Endothelial cell (in vitro differentiated cells): ENCODE measurements at places on chromosomes 11 and 22. TPM values are rescaled to one million over a fixed set of nuclear protein-coding genes. Genes with fewer than 3 reads are reported as not detected.

- H3K4me3 ChIP-seq, result no peak overlapping the region
- H3K4me1 ChIP-seq, result no peaks in the 10 kb centered on the region
- H3K36me3 ChIP-seq, result peaks cover 8% of the 10 kb centered on the region
- H3K27me3 ChIP-seq, result peaks cover 4% of the 10 kb centered on the region
- H3K27ac ChIP-seq, result no peak overlapping the region
These were observed 13.5 kb downstream of the PGA5 start for GRCh38 chr11:61254403-61255025.

GRCh38 chr11:12853325-12853651, 155.8 kb upstream of the RASSF10 start:
- peaks cover 4% of the 10 kb centered on the region for H3K36me3 ChIP-seq
- H3K4me3 ChIP-seq, result no peak overlapping the region
- no peak for DNase-seq
- peaks cover 11% of the 10 kb centered on the region for H3K4me1 ChIP-seq
- H3K27me3 ChIP-seq, result peaks cover 7% of the 10 kb centered on the region

DNA sequence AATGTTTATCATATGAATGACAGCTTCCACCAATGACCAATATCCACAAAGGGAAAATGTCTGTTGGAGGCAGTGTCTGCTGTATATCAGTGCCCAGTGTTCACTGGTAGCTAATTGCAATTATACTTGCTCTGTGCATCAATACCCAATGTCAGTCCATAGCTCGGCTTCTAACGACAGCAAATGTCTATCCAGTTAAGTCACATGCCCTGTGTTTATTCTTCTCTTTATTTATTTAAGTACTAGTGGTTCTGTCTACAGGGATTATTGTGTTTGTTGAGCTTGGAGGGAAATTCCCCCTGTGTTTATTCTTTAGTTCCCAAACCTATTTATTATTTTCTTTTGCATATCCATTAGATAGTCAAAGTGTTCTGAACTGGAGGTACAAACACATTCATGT, 18.6 kb downstream of the TSKU start:
- H3K4me1 ChIP-seq, result peaks cover 11% of the 10 kb centered on the region
- no peak overlapping the region for H3K4me3 ChIP-seq
- H3K27ac ChIP-seq, result no peak overlapping the region
- DNase-seq, result no peak
- H3K27me3 ChIP-seq, result peaks cover 8% of the 10 kb centered on the region

DNA sequence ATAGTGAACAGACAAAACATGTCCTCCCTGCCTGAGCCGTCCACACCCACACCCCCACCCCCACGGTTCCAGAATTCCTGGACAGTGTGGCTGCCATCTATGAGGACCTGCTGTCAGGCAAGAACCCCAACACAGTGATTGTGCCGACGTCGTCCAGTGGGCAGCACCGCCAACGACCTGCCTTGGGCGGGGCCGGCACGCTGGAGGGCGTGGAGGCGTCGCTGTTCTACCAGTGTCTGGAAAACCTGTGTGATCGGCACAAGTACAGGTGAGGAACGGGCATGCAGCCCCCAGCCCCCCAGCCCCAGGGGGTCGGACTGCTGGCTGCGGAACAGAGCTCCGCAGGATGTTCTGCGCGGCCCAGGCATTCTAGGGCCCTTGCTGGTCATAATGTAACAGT, 19.7 kb downstream of the ARFGAP2 start:
- H3K4me1 ChIP-seq, result peaks cover 37% of the 10 kb centered on the region
- DNase-seq, result no peak
- peaks cover 6% of the 10 kb centered on the region for H3K27me3 ChIP-seq
- peaks cover 2% of the 10 kb centered on the region for H3K36me3 ChIP-seq
- H3K4me3 ChIP-seq, result no peak overlapping the region

- no peaks in the 10 kb centered on the region for H3K36me3 ChIP-seq
- H3K4me3 ChIP-seq, result peak overlapping the region; percentile 14
- peak overlapping the region; percentile 100 for H3K27ac ChIP-seq
- H3K4me1 ChIP-seq, result peaks cover 80% of the 10 kb centered on the region
These were observed 19.4 kb downstream of the TEAD1 start for GRCh38 chr11:12693479-12694182.

DNA sequence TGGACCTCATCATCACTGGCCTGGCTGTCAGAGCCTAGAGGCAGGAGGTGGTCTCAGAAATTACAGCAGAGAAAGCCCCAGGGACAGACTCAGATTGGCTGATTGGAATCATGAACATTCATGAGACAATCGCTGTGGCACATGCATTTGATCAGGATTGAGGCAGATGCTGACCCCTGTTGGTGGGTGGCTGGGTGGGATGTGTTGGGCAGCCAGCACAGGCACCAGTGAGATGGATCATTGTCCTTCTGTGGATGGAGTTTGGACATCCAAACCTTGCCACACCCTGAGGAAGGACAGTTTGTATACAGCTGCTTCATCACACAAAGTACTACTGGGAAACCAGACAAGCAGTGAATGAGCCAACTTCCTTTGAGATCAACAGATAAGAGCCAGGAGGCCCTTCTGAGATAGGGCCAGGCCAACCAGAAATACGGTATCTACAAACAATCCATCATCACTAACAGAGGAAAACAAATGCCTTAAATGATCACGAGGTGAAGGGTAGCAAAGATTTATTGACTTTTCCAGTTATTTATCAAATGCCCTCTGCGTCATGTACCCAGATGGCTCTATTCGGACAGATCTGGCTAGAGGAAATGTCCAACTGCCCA, 17.3 kb downstream of the COMMD9 start:
- H3K4me3 ChIP-seq, result no peak overlapping the region
- H3K27me3 ChIP-seq, result peaks cover 1% of the 10 kb centered on the region
- no peak overlapping the region for H3K27ac ChIP-seq
- DNase-seq, result no peak

Gene RIMBP3B
- 0.51 TPM for total RNA-seq

- H3K4me3 ChIP-seq, result no peak overlapping the region
- DNase-seq, result no peak
- no peaks in the 10 kb centered on the region for H3K36me3 ChIP-seq
These were observed 684.9 kb upstream of the CCDC90B start for GRCh38 chr11:83971063-83971462.

Gene MYEOV
- total RNA-seq, result not detected

- no peak for DNase-seq
- peaks cover 13% of the 10 kb centered on the region for H3K27me3 ChIP-seq
- no peak overlapping the region for H3K4me3 ChIP-seq
- no peak overlapping the region for H3K27ac ChIP-seq
- peaks cover 76% of the 10 kb centered on the region for H3K4me1 ChIP-seq
These were observed 4.4 kb upstream of the APLNR start for GRCh38 chr11:57241353-57241972.

Gene CCDC89
- total RNA-seq, result not detected

Gene SCGB1C1
- not detected for total RNA-seq

- H3K27ac ChIP-seq, result no peak overlapping the region
- H3K4me1 ChIP-seq, result peaks cover 12% of the 10 kb centered on the region
- H3K27me3 ChIP-seq, result peaks cover 2% of the 10 kb centered on the region
- no peaks in the 10 kb centered on the region for H3K36me3 ChIP-seq
- no peak overlapping the region for H3K4me3 ChIP-seq
These were observed 2.8 kb downstream of the HTR3A start for GRCh38 chr11:113977701-113978100.

Gene RHOD
- 10.5 TPM for total RNA-seq

DNA sequence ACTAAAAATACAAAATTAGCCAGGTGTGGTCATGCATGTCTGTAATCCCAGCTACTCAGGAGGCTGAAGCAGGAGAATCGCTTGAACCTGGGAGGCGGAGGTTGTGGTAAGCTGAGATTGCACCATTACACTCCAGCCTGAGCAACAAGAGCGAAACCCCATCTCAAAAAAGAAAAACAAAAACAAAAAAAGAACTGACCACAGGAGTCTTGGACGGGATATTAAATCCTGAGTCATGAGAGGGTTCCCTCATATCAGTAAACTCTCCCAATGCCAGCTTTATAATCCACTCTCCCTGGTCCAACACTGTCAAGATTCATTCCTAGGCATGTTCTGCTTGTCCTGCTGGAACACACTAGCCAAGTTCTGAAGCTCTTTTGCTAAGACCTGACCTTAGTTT, 61.5 kb upstream of the EP300 start:
- peaks cover 13% of the 10 kb centered on the region for H3K4me1 ChIP-seq
- DNase-seq, result no peak
- H3K4me3 ChIP-seq, result no peak overlapping the region
- peaks cover 2% of the 10 kb centered on the region for H3K27me3 ChIP-seq

DNA sequence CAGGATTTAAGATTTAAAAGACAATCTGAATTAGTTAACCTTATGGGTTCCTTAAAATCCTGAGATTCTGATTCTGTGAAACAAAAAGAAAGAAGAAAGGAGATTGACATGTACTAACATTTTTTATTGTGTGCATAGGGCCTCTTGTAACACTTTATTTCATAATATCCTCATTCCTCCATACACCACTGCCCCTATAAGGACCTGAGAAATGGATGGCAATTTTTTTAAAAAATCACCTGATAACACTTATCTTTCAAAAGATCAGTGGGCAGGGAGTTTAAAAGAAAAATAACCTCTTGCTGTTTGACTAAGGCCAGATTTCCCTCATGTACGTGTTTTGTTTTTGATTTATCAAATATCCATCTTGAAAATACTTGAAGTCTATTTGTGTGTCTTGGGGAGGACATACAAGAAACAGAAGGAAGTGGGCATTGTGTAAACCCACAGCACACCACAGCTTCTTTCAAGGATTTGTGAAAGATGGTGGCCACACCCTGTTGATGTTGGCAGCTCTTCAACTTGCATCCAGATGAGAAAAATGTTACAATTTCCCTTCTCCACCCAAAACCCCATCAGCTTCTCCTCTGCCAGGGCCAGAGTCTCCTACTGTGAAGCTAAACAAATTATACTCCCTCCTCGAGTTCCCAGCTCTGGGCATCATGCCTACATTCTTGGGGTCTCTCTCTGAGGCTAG, 35.0 kb upstream of the MPEG1 start:
- H3K27ac ChIP-seq, result no peak overlapping the region
- no peaks in the 10 kb centered on the region for H3K4me1 ChIP-seq
- no peaks in the 10 kb centered on the region for H3K36me3 ChIP-seq
- no peak for DNase-seq
- H3K4me3 ChIP-seq, result no peak overlapping the region

DNA sequence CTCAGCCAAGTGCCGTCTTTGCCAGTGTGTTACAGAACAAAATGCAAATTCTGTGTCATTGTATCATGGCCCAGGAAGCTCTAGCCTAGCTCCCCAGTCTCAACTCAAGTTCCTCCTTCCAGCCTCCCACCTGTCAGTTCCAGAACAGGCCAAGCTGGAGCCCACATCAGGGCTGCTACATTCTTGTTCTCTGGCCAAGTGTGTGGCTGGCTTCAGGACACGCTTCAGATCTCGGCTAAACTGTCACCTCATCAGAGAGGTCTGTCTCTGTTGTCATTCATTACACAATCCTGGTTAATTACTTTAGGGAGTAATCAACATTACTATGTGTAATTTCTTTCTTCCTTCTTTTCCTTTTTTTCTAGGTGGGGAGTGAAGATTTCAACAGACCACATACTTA, 347.0 kb upstream of the SYN3 start:
- no peaks in the 10 kb centered on the region for H3K36me3 ChIP-seq
- peaks cover 6% of the 10 kb centered on the region for H3K4me1 ChIP-seq

GRCh38 chr11:114174712-114175495, 115.4 kb downstream of the ZBTB16 start:
- H3K36me3 ChIP-seq, result no peaks in the 10 kb centered on the region
- H3K27ac ChIP-seq, result no peak overlapping the region
- DNase-seq, result no peak
- peaks cover 18% of the 10 kb centered on the region for H3K4me1 ChIP-seq

GRCh38 chr11:8070417-8071115, 10.4 kb upstream of the TUB start:
- H3K27me3 ChIP-seq, result peaks cover 5% of the 10 kb centered on the region
- no peak overlapping the region for H3K27ac ChIP-seq
- no peak for DNase-seq
- H3K4me1 ChIP-seq, result no peaks in the 10 kb centered on the region

DNA sequence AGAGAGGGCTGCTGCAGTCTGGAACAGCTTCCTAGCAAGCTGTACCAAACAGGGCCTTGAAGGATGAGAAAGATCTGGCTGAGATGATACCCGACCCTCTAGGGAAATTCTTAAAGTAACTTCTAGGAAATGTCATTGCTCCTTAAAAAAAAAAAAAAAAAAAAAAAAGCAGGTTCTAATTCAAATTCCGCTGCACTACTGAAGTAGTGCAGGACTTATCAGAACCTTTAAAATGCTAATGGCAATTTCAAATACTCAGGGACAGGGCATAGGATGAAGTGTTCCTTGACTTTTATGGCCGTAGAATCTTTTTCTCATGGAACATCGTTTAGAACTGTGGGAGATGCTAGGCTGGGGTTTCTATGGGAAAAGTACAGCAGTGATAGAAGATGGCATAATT, 13.1 kb downstream of the MIAT start:
- peaks cover 7% of the 10 kb centered on the region for H3K36me3 ChIP-seq
- peaks cover 40% of the 10 kb centered on the region for H3K4me1 ChIP-seq
- peak overlapping the region; percentile 25 for H3K27ac ChIP-seq
- no peak for DNase-seq
- H3K4me3 ChIP-seq, result no peak overlapping the region

GRCh38 chr22:26134654-26135330, 34.5 kb upstream of the SEZ6L start:
- H3K27ac ChIP-seq, result no peak overlapping the region
- no peaks in the 10 kb centered on the region for H3K36me3 ChIP-seq
- DNase-seq, result no peak
- H3K4me1 ChIP-seq, result no peaks in the 10 kb centered on the region
- H3K27me3 ChIP-seq, result no peaks in the 10 kb centered on the region
- no peak overlapping the region for H3K4me3 ChIP-seq

DNA sequence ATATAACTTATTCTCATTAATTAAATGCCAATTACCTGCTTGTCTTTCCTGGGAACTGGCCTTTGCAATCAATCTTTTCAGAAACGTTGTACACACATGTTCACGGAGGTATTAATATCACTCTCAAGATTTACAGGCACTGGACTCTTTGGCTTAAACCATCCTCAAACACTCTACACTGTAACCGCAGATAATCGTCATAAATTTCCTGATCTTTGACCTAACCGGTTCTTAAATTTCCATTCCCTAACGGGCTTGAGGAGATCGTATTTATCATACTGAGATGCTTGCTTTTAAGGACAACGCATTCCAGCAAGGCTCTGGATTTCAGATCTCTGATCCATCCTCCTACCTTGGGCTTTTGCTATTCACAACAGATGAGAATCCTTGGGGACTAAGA, 72.8 kb downstream of the ARL14EP start:
- H3K27ac ChIP-seq, result no peak overlapping the region
- H3K36me3 ChIP-seq, result no peaks in the 10 kb centered on the region
- H3K4me3 ChIP-seq, result no peak overlapping the region

DNA sequence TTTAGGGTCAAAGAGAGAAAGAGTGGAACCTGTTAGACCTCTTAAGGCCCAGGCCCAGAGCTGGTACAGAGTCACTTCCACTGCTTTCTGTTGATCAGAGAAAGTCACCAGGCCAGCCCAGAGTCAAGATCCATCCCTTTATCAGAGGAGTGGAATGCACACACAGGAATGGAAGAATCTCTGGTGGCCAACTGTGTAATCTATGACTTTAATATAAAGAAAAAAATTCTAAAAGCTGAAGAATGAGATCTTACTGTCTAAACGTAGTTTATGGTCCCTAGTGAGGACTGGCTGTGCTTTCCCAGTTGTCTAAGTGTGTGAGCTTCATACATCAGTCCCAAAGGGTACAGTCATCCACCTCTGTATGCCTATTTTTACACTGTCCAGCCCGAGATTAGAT, 51.0 kb downstream of the PPFIBP2 start:
- H3K27me3 ChIP-seq, result peaks cover 3% of the 10 kb centered on the region
- no peak overlapping the region for H3K27ac ChIP-seq
- no peak overlapping the region for H3K4me3 ChIP-seq
- no peaks in the 10 kb centered on the region for H3K4me1 ChIP-seq
- DNase-seq, result no peak
- H3K36me3 ChIP-seq, result peaks cover 6% of the 10 kb centered on the region

- no peak overlapping the region for H3K4me3 ChIP-seq
- H3K27ac ChIP-seq, result no peak overlapping the region
- H3K4me1 ChIP-seq, result peaks cover 10% of the 10 kb centered on the region
- no peaks in the 10 kb centered on the region for H3K36me3 ChIP-seq
- peaks cover 3% of the 10 kb centered on the region for H3K27me3 ChIP-seq
These were observed 31.3 kb downstream of the NAGA start for GRCh38 chr22:42039271-42039670.
